ENCODE measurements at places on chromosomes 4 and X. TPM values are rescaled to one million over a fixed set of nuclear protein-coding genes. Genes with fewer than 3 reads are reported as not detected.
A peak's percentile ranks its signal among the peaks of the same experiment; 100 is the strongest.

- DNase-seq = no peak
Observed at GRCh38 chrX:85619962-85620361, 240.5 kb upstream of the POF1B start.

DNA sequence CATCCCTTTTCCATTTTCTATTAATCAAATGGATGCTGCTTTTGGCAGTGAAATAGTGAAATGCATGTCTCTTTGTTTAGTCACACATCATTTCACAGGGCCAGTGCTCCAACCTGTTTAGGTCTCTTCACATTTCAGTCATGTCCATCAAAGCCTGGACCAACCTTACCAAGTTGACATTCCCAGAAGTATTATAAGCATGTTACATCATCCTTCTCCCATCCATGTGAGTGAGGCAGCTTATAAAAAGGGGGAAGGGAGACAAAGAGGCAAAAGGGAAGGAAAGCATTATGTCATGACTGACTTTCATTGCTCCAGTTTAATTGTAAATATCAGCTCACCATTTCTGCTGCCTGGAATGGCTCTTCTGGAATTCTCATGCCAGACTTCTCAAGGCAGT, 94.4 kb downstream of the NWD2 start:
- DNase-seq = no peak

- DNase-seq = no peak
Observed at GRCh38 chr4:157908031-157908430, 264.8 kb downstream of the GASK1B start.

The PLA2G12A gene
- 38.9 TPM for total RNA-seq

The UTP14A gene
- total RNA-seq = 5.1 TPM

The PDZD4 gene
- 0.91 TPM for total RNA-seq

DNA sequence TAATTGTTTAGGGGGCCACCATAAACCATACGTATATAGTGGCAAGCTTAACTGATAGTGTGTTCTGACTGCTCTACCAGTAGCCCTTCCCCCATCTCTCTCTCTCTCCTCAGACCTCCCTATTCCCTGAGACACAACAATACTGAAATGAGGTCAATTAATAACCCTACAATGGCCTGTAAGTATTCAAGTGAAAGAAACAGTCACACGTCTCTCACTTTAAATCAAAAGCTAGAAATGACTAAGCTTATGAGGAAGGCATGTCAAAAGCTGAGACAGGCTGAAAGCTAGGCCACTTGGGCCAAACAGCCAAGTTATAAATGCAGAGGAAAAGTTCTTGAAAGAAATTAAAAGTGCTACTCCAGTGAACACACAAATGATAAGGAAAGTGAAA, 78.0 kb downstream of the PRDM5 start:
- DNase-seq = no peak

The LRAT gene
- total RNA-seq = 1.6 TPM

- DNase-seq = no peak
Observed at GRCh38 chrX:133258481-133258880, 40.3 kb upstream of the TFDP3 start.

DNA sequence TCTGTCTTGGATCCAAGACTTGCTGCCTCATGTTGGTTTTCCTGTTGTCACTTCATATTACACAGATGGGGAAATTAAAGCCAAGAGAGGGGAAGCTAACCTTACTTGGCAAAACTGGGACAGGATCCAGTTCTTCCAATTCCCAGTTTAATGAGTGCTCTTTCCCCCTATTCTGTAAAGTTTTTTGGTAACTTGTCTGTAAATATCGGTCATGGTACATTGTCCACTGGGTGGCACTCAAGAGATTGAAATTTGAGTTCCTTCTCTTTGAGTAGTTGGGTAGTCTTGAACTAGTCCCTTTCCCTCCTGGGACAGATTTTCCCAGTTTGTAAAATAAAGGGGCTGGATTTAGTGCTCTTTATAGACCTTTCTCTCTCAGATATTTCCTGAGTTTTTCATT, 12.4 kb upstream of the EOLA2 start:
- DNase-seq = no peak

DNA sequence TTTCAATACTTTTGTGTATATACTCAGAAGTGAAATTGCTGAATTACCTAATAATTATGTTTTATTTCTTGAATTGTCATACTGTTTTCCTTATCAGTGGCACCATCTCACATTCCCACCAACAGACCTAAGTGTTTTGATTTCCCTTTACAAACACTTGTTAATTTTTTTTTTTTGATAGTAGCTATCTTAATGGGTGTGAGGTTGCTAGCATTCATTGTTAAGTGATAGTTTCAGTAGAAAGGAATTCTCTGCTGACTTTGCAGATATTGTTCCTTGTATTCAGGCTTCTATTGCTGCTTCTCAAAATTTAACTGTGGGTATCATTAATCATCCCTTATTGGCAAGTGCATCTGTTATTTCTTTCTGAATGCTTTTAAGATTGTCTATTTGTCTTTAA, 927.5 kb upstream of the SLIT2 start:
- no peak for DNase-seq

The NCAPG gene
- 0.38 TPM for total RNA-seq

The PABPC1L2B gene
- not detected for total RNA-seq

The CPLX1 gene
- total RNA-seq = 1.5 TPM

DNA sequence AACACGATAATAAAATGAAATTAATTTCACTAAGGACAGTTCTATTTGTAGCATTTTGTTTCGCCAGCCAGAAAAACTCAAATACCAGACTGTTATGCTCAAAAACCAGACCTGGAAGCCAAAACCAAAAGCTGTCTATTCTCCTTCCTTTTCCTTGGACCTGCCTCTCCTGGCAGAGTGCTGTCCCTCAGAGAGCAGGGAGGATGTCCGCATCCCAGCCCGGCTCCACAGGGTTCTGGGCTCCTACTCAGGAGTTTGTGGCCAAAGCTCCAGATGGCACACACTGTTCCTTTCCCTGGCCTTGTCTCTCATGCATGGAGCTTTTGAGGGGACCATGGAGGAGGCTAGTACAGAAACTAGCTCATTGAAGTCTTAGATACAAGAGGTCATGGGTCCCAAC, 41.9 kb upstream of the C1QTNF7 start:
- no peak for DNase-seq

DNA sequence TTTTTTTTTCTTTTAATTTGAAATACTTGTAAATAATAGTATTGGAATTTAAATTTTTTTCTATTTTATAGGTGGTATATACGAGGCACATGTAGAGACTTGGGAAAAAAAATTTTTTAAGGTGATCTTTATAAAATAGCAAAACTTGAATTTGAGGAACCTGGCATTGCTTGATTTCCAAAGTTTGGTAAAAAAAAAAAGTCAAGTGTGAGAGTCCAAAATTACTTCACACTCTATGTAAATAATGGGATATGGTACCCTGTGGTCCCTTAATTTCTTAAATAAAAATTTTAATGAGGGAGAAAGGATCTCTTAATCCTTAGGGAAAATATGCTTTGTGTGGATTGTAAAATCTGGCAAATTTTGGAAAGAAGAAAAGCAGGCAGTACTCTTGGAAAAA, 19.0 kb downstream of the SPRY1 start:
- no peak for DNase-seq

DNA sequence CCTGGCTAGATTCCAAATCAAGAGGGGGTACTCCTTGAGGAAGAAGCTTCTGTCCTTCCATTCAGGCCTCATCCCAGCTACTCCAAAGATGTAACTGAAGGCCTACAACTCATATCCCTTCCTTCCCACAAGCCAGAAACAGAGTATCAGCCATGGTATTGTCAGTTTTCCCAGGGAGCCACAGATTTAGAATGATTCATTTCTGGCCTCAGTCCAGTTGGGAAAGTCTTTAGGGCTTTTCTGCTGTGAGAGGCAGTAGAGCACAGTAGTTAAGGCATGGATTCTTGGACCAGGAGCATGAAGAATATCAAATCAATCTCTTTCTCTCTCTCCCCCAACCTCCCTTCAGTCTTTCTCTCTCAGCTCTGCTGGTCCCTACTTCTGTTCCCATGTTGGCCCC, 505.0 kb downstream of the BCOR start:
- DNase-seq = no peak

The IL2RG gene
- 1.9 TPM for total RNA-seq

- DNase-seq = no peak
Observed at GRCh38 chr4:127772769-127773671, 9.1 kb upstream of the HSPA4L start.

DNA sequence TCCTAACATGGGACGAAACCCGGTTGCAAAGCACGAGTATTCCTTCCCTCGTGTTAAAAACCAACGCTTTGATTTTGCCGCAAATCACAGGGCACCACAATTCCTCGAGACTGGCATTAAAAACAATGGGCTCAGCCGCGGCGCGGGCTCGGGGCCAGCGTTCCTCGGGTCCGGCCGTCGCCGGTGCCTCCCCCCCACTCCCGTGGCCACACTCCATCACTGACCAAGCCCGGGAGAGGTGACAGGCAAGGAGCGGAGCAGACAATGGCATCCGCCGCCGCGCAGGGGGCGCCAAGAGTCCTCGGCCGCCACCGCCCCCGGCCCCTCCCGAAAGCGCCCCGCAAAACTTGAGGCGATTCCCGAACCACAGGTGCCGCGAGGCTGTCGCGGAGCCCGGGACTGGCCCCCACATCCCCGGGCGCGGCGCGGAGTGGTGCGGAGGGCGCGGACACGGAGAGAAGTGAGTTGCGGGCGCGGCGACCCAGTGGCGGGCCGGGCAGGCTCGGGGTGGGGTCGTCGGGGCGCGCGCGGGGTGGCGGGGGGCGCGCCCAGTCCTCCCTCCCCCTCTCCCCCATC, 445 bp downstream of the AP1S2 start:
- peak; percentile 59 for DNase-seq

GRCh38 chrX:138866643-138867042, 155.1 kb upstream of the FGF13 start:
- no peak for DNase-seq

Data from left lobe of liver (tissue), 2 donors.